ENCODE measurements at places on chromosomes 4 and X.

- no peak for DNase-seq
Observed at GRCh38 chrX:65668377-65669310, 1.2 kb downstream of the MSN start.

GRCh38 chr4:168659741-168660465 lies 163.1 kb downstream of the PALLD start:
- no peak for DNase-seq

GRCh38 chr4:128727658-128728057 lies 81.8 kb upstream of the JADE1 start:
- no peak for DNase-seq

- no peak for DNase-seq
Observed at GRCh38 chr4:152073351-152074087, 312.7 kb upstream of the GATB start.

- peak; percentile 0 for DNase-seq
Observed at GRCh38 chr4:163109967-163110366, 56.7 kb downstream of the NAF1 start.

DNA sequence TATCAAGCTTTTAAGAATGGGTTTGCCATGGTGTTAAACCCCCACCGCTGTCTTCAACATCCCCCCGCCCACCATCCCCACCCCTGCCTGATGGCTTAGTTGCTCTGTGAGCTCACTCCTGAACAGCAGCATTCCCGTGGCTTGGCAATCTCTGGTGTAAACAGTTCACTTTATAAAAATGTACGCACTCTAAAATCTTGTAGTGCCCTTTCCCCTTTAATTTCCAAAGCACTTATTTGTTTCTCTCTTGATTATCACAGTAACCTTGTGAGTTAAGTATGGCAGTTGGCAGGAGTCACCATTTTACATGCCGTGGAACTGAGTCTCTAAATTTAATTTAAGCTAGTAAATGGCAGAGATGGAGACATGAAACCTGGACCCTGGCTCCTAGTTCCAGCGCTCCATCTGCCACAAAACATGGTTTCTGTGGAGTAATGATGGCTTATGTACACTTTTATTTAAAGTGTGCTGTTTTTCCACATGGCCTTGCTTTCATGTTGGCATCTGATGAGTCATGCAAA lies 123.1 kb downstream of the AFF1 start:
- DNase-seq: no peak

DNA sequence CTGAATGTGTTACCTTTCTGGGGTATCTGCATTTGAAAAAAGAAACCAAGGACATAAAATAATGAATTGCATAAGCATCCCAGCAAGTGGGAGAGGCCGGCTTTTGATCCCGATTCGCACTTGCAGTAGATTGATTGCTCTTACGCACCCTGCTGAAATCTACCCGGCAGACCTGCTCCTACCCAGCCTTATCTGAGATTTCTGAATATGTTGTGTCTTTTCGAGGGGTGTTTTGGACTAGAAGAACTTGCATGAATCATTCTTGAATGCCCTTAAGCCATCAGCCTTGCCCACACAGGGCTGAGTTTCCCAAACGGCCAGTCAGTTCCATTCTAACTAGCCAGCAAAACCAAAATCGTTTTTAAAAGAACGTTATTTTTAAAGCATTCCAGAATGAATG lies 174.4 kb upstream of the BCOR start:
- DNase-seq: no peak

DNA sequence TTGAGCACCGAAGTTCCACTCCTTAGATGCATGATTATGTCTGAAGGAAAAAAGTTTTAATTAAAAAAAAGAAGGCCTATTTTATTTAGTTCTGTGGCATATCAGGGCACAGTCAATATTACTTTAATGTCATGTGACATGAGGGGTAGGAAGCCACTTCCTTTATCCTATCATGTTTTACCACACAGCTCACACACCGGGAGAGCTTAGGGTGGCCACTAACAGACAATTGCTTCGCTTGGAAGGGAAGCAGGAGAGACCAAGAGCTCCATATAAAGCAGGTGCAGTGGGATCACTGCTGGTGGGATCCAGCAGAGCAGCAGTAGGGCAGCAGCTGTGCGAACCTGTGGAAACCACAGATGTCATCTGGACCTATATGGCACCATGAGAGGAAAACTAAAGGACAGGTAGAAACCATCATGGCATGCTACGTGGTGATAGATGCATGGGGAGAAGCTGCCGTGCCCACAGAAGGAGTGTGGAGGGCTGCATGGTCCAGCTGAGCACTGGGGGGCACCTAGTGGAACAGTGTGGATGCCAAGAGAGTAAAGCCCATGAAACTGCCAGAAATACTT lies 52.0 kb downstream of the DTHD1 start:
- DNase-seq: no peak

- no peak for DNase-seq
Observed at GRCh38 chr4:81369886-81370285, 101.8 kb downstream of the RASGEF1B start.

DNA sequence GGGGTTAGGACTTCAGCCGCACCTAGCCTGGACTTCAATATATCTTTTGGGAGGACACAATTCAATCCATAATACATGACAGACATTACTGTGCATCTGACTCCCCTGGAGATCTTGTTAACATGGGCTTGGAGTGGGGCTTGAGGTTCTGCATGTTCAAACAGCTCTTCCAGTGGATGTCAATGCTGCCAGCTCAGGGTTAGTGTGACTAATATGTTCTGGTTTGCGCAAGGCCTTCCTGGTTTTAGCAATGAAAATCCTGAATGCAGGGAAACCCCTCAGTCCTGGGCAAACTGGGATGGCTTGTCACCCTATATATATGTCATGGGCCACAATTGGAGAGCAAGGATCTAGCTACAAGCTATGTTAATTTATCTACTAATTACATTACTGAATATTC lies 2.7 kb upstream of the TSPAN7 start:
- DNase-seq: no peak

All from NCI-H748 treated with DMSO at 0.1 percent for 48 hours (cell line).